ENCODE measurements at places on chromosomes 4 and X.

- no peak for DNase-seq
Observed at GRCh38 chrX:290476-291166, 9.4 kb downstream of the PLCXD1 start.

DNA sequence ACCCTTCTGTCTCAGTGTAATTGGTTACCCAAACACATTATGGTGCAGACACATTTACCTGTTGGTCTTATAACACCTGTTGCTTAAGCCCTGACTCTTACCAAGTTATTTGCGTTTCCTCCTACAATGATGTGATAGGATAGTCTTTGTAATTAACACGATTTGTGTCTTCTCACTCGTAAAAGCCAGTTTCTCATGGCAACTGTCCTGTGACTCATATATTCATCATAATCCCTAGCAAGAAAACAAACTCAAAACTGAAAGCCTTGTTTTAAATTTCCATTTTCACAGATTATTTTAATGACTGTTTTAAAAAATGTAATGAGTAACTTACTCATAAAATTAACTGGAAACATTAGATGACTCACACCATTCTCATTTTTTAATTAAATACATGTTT is 495.2 kb downstream of the NLGN4X start:
- DNase-seq: no peak

- DNase-seq: no peak
Observed at GRCh38 chr4:36237366-36238313, 6.7 kb downstream of the ARAP2 start.

- DNase-seq: no peak
Observed at GRCh38 chr4:58252656-58253055, 1142.5 kb upstream of the IGFBP7 start.

DNA sequence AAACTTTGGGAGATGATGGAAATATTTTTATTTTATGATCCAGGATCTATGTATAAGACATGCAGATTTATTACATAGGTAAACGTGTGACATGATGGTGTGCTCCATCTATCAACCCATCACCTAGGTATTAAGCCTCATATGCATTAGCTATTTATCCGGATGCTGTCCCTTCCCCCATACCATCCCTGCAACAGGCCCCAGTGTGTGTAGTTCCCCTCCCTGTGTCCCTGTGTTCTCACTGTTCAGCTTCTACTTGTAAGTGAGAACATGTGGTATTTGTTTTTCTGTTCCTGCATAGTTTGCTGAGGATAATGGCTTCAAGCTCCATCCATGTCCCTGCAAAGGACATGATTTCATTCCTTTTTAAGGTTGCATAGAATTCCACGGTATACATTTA is 28.1 kb upstream of the ZCCHC4 start:
- DNase-seq: no peak

DNA sequence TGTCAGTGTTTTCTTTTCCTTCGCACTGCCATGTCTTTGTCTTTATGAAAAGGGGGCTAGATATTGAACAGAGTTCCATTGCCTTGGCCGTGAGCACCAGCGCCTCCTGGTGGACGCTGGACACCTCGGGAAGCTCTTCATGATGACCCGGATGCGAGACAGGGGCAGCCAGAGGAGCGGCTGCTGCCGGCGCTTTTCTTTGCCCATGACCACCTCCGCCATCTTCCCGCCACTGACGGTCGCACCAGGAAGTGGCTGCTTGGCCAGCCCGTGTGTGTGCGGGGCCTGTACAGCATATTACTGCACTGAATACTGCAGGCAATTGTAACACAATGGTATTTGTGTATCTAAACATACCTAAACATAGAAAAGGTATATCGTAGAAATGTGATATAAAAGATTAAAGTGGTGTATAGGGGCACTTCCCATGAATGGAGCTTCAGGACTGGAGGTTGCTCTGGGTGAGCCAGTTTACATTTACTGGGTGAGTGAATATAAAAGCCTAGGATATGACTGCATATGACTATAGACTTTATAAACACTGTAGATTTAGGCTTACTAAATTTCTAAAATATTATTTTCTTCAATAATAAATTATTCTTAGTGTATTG is 15.8 kb upstream of the GRIA2 start:
- DNase-seq: no peak

DNA sequence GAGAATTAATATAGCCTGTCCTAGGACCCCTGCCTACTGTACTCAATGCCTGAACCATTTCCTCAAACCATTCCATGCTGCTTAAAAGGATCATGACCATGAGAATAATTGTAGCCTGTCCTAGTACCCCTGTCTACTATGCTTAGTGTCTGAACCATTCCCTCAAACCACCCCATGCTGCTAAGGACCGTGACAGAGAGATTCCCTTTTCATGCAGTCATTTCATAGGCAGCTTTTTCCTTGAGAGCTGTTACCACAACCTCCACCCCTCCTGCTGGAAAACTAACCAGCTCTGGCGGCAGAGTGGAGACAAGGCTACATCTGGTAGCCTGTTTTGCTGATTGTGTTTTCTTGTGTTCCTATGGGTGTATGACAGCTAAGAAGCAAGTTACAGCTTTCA is 174.9 kb upstream of the SMARCAD1 start:
- no peak for DNase-seq

Data from GM12891 (cell line).